ENCODE measurements at places on chromosomes 1 and 21. TPM values are rescaled to one million over a fixed set of nuclear protein-coding genes. Genes with fewer than 3 reads are reported as not detected.

BROX gene
- 51.0 TPM for total RNA-seq

HAO2 gene
- total RNA-seq: not detected

SZRD1 gene
- total RNA-seq: 48.9 TPM

C1orf115 gene
- 0.58 TPM for total RNA-seq

C1orf94 gene
- total RNA-seq: not detected

GRHL3 gene
- under 0.01 TPM for total RNA-seq

MCM3AP gene
- 53.3 TPM for total RNA-seq

SHISA4 gene
- total RNA-seq: 18.0 TPM

CFHR4 gene
- not detected for total RNA-seq

NDUFV3 gene
- total RNA-seq: 63.1 TPM

GJA5 gene
- total RNA-seq: 3.7 TPM

SESN2 gene
- 14.0 TPM for total RNA-seq

TTC34 gene
- total RNA-seq: 0.28 TPM

FAM131C gene
- 0.28 TPM for total RNA-seq

MPL gene
- not detected for total RNA-seq

KDM1A gene
- 116 TPM for total RNA-seq

DFFA gene
- total RNA-seq: 54.1 TPM

TFAP2E gene
- under 0.01 TPM for total RNA-seq

FAM72D gene
- total RNA-seq: under 0.01 TPM

Measured in regular cardiac myocyte (primary cell).